ENCODE measurements at places on chromosomes 6 and 20. TPM values are rescaled to one million over a fixed set of nuclear protein-coding genes. Genes with fewer than 3 reads are reported as not detected.

- H3K27ac ChIP-seq, result peak overlapping the region; percentile 81
- H3K4me1 ChIP-seq, result peaks cover 25% of the 10 kb centered on the region
- no peaks in the 10 kb centered on the region for H3K36me3 ChIP-seq
- DNase-seq, result no peak
- no peaks in the 10 kb centered on the region for H3K27me3 ChIP-seq
Observed at GRCh38 chr20:17896193-17896723, 72.3 kb downstream of the SNX5 start.

DNA sequence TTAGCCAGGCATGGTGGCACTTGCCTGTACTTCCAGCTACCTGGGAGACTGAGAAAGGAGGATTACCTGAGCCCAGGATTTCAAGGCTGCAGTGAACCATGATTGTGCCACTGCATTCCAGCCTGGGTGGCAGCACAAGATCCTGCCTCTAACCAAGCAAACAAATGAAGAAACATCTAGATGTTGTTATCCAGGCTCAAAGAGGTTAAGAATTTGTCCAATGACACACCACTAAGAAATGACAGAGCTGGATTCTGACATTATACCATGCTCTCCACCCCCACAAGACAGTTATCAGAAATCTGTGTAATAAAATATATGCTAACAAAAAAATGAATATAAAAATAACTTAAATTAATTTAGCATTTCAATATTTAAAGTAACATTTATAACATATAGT is 925.5 kb upstream of the SLC35B3 start:
- no peak for DNase-seq
- H3K27ac ChIP-seq, result no peak overlapping the region
- H3K4me3 ChIP-seq, result no peak overlapping the region
- H3K4me1 ChIP-seq, result no peaks in the 10 kb centered on the region
- no peaks in the 10 kb centered on the region for H3K27me3 ChIP-seq

DNA sequence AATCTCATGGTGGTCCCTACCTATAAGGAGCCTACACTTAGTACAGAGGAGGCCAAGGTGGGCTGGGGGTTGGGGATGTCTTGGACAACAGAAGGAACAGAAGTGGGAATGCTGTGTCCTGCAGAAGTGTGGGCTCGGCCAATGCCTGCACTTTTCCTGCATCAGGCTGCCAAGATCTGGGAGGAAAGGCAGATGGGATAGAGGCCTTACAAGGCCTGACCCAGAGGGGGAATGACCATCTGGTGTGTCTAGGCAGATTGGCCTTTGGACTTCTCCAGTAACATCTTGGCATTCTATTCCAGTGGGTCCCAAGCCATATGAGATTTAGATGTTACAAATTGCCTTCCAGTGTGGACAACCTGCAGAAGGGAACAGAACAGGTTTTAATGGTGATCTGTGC is 124.7 kb upstream of the GPR6 start:
- no peaks in the 10 kb centered on the region for H3K27me3 ChIP-seq
- no peak overlapping the region for H3K27ac ChIP-seq
- no peaks in the 10 kb centered on the region for H3K4me1 ChIP-seq
- no peaks in the 10 kb centered on the region for H3K36me3 ChIP-seq
- no peak for DNase-seq

- no peaks in the 10 kb centered on the region for H3K36me3 ChIP-seq
- no peaks in the 10 kb centered on the region for H3K4me1 ChIP-seq
- no peak for DNase-seq
- no peaks in the 10 kb centered on the region for H3K27me3 ChIP-seq
Observed at GRCh38 chr6:41257369-41258195, 28.9 kb downstream of the TREM1 start.

DNA sequence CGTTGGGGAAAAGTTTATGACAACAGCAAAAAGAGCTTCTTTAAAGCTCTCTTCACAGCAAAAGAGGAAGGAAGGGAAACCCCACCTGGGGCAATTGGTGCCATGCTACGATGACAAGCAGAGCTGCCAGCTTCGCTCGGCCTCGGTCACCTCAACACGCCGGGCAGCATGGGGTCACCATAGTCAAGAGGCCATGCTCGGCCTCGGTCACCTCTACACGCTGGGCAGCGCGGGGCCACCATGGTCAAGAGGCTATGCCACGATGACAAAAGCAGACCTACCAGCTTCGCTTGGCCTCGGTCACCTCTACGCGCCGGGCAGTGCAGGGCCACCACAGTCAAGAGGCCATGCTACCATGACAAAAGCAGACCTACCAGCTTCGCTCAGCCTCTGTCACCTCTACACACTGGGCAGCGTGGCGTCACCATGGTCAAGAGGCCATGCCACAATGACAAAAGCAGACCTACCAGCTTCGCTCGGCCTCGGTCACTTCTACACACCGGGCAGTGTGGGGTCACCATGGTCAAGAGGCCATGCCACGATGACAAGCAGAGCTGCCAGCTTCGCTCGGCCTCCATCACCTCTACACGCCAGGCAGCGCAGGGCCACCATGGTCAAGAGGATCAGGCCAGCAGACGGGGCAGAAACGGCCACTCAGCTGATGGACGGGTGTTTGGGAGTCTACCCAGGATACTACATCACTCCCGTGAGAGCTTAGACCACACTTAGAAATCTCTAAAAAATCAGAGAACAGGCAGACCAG is 12.1 kb downstream of the APMAP start:
- no peak overlapping the region for H3K4me3 ChIP-seq
- peaks cover 2% of the 10 kb centered on the region for H3K4me1 ChIP-seq
- peak; percentile 59 for DNase-seq

DNA sequence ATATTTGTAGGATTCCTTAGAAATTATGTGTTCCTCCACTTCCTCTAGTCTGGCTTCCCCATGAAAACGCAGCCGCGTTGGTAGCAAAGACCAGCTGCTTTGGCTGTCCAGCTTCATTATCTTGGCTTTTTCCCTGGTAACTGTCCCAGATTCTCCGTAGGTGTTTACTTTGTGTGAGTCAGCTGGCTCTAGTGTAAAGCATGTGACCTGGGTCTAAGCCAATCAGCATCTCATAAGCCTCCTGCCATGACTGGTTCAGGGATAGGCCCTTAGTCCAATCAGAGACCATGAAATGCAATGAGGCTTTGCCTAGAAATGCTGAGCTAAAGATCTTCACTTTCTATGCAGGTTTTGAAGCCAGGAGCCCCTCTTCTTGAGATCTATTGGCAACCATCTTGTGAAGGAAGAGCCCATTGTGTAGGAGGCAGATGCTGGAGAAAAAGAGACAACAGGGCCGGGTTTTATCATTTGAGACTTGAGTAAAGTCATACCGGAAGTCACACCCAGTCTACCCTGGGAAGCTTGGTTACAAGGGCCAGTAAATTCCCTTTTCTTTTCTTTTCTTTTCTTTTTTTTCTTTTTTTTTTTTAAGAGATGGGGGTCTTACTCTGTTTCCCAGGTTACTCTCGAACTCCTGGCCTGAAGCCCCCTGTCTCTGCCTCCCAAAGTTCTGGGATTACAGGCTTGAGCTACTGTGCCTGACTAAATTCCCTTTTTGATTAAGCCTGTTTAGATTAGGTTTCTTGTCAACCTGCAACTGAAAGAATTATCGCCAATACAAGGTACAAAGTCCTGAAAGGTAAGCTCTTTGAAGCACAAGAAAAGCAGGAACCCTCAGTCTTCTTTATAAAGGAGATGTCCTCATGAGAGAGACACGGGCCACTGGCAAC is 256.5 kb upstream of the RREB1 start:
- DNase-seq, result no peak
- H3K4me3 ChIP-seq, result no peak overlapping the region
- H3K36me3 ChIP-seq, result no peaks in the 10 kb centered on the region
- H3K27me3 ChIP-seq, result no peaks in the 10 kb centered on the region

- H3K27ac ChIP-seq, result no peak overlapping the region
- no peak overlapping the region for H3K4me3 ChIP-seq
- H3K27me3 ChIP-seq, result no peaks in the 10 kb centered on the region
- DNase-seq, result no peak
- peaks cover 95% of the 10 kb centered on the region for H3K36me3 ChIP-seq
Observed at GRCh38 chr6:161115468-161115867, 123.9 kb downstream of the MAP3K4 start.

DNA sequence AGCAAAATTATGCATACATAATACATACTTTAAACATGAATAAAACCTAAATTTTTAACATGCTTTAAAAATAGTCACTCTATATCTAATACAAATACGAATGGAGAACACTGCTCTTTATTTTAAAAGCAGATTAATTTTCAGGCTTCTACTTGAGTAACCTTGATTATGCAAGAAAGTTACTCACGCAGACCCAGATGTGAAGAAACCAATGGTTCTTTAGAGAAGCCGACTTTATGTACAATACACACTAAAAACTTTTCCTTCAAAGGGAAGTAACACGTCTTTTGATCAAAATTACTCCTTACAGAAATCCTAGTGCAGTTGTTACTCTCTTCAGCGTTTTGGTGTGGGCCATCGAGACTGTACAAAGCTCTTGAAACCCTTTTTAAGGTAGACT is 136.9 kb upstream of the SLC22A16 start:
- no peak overlapping the region for H3K27ac ChIP-seq
- H3K4me1 ChIP-seq, result no peaks in the 10 kb centered on the region
- DNase-seq, result no peak

- H3K36me3 ChIP-seq, result no peaks in the 10 kb centered on the region
- no peak for DNase-seq
- no peaks in the 10 kb centered on the region for H3K4me1 ChIP-seq
Observed at GRCh38 chr20:2680046-2680445, 12.5 kb upstream of the EBF4 start.

GRCh38 chr6:17700421-17701416 is 6.0 kb downstream of the NUP153 start:
- peaks cover 45% of the 10 kb centered on the region for H3K4me1 ChIP-seq
- no peaks in the 10 kb centered on the region for H3K36me3 ChIP-seq
- H3K27ac ChIP-seq, result no peak overlapping the region

DNA sequence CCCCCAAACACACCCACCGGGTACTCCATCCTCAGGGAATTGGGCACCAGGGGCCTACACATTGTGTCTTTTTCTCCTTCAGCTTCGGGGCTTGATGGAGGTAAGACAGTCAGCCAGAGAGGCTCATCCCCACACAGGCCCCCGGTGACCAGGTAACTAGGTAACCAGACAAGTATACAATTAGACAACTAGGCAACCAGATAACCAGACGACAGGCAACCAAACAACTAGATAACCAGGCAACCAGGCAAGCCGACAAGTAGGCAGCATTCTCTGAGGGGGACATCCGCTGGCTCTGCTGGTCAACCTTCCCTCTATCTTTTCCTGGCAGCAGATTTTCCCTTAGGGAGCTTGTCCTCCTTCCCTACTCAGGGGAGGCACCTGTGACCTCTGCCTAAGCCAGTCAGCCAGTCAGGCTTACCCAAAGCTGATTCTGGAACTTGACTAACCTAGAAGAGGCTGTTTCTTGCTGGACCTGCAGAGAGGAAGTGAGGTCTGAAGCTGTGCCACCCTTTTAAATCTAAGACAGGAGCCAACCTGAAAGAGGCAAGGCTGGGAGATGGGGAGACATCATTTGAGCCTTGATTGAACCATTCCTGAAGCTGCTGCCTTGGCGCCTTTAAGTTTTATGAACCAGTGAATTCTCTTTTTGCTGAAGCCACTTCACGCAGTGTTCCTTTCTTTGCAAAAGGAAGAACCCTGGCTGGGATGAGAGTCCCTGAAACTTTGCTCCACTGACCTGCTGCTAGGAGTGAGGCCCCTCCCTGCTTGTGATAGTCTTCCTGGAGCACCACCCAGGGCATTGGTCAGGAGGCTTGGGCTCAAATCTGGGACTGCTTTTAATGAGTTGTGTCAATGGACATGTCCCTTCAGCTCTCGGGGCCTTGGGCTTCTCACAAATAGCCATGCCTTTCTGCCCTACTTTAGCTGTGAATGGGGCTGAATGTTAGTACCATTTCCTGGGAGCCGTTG is 96.4 kb upstream of the RNF24 start:
- no peaks in the 10 kb centered on the region for H3K27me3 ChIP-seq
- no peak overlapping the region for H3K4me3 ChIP-seq
- H3K4me1 ChIP-seq, result peaks cover 14% of the 10 kb centered on the region
- no peak overlapping the region for H3K27ac ChIP-seq
- DNase-seq, result no peak
- H3K36me3 ChIP-seq, result no peaks in the 10 kb centered on the region

DNA sequence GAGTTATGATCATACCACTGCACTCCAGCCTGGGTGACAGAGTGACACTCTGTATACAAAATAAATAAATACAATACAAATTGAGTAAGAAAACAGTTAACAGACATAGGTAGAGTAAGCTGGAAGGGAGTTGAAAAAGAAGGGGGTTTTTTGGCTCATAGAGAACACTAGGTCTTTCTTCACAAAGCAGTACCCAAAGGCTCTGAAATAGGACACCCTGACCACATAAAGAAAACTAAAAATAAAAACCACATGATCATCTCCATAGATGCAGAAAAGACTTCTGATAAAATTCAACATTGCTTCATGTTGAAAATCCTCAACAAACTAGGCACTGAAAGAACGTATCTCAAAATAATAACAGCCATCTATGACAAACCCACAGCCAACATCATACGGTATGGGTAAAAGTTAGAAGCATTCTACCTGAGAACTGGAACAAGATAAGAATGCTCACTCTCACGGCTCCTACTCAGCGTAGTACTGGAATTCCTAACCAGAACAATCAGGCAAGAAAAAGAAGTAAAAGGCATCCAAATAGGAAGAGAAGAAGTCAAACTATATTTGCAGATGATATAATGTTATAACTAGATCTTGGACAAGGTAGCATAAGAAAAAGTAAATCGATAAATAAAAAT is 48.6 kb downstream of the TOMM6 start:
- no peak overlapping the region for H3K4me3 ChIP-seq
- DNase-seq, result no peak
- H3K36me3 ChIP-seq, result no peaks in the 10 kb centered on the region
- H3K27ac ChIP-seq, result no peak overlapping the region

DNA sequence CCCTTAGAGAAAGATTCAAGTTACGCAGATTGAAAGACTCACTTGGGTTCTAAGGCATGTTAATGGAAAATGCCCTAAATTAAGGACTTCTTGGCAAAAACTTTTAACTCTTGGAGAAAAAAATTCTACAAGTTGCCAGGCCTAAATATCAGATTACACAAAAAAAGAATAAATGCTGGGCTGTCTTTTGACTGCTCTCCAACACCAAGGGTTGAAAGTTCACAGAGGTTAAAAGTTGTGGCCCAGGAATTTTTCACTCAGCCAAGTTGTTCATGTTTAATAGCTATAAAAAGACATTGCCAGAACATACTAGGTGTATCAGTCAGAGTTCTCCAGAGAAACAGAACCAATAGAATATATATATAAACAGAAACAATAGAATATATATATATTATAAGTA is 268.4 kb upstream of the PRND start:
- no peaks in the 10 kb centered on the region for H3K27me3 ChIP-seq
- peaks cover 5% of the 10 kb centered on the region for H3K4me1 ChIP-seq
- H3K36me3 ChIP-seq, result no peaks in the 10 kb centered on the region
- H3K4me3 ChIP-seq, result no peak overlapping the region
- no peak for DNase-seq

TLDC2 gene
- 1.6 TPM for total RNA-seq

HLA-DOA gene
- 25.2 TPM for total RNA-seq

LY6G6F gene
- total RNA-seq, result not detected

FNDC1 gene
- 1.1 TPM for total RNA-seq

SYCP2 gene
- 1.9 TPM for total RNA-seq

EYA4 gene
- 6.0 TPM for total RNA-seq

DDAH2 gene
- 71.2 TPM for total RNA-seq

RAB44 gene
- total RNA-seq, result 0.96 TPM

BMP6 gene
- total RNA-seq, result 6.6 TPM

All from upper lobe of right lung (tissue), 1 donor.